NCI-H774 (cell line): ENCODE measurements at places on chromosomes 6 and 20.

DNA sequence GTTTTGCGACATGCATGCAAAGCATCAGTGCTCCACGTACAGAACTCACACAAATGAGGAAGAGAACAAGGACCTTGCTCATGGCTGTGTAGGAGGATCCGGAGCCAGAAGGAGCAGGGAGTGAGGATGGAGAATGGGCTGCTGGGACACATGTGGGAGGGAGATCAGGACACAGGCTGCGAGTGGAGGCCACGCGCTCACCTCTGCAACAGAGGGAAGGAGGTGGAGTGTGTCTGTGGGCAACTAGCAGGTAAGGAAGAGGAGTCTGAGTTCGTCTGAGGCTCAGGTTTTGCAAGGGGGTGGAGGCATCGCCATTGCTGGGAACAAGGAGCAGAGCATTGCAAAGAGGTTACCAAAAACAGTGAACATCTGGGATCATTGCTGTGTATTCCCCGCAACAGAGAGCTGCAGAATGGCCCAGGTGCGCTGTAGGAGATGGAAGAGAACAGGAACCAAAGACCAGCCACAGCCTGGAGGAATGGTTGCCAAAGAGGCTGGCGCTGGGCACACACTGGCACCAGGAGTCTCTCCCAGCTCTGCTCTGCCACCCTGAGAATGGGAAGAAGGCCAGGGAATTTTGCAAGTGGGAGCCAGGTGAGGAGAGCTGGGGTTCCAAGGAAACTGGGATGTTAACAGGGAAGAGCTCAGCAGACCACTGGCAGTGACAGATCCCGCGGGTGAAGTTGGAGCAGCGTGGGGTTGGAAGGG is 90.0 kb upstream of the RPS6KA2 start:
- DNase-seq, result no peak

GRCh38 chr6:40848038-40848437 is 191.0 kb downstream of the UNC5CL start:
- DNase-seq, result no peak

- DNase-seq, result no peak
These were observed 386.8 kb downstream of the HDGFL1 start for GRCh38 chr6:22956029-22956681.

DNA sequence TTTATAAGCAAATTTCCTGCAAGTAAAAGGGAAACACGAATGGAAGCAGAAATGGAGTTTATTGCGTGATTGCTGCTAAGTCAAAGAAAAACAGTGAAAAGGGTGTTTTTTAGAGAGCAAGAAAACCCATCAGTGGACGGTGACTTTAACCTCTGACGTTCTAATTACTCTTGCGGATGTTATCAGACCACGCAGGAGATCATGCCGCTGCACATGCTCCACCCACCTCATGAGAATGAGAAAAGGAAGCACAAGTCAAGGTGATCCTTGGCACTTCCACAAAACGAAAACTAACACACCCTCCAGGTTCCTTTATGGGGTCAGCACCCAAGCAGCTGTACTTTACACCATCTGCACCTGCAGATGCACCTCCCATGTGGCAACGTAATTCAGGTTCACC is 45.0 kb downstream of the LYRM4 start:
- DNase-seq, result no peak

GRCh38 chr6:84575264-84575663 is 189.1 kb downstream of the TBX18 start:
- DNase-seq, result peak; percentile 16

DNA sequence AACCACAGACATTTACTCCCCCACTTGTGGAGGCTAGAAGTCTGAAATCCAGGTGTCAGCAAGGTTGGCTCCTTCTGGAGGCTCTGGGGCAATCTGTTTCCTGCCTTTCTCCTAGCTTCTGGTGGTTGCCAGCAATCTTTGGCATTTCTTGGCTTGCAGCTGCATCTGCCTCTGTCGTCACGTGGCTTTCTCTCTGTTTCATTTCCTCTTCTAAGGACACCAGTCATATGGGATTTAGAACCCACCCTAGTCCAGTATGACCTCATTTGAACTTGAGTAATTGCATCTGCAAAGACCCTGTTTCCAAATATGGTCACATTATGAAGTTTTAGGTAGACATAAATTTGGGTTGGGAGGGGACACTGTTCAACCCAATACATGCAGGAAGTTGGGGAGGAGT is 56.2 kb upstream of the EPB41L1 start:
- DNase-seq, result no peak

DNA sequence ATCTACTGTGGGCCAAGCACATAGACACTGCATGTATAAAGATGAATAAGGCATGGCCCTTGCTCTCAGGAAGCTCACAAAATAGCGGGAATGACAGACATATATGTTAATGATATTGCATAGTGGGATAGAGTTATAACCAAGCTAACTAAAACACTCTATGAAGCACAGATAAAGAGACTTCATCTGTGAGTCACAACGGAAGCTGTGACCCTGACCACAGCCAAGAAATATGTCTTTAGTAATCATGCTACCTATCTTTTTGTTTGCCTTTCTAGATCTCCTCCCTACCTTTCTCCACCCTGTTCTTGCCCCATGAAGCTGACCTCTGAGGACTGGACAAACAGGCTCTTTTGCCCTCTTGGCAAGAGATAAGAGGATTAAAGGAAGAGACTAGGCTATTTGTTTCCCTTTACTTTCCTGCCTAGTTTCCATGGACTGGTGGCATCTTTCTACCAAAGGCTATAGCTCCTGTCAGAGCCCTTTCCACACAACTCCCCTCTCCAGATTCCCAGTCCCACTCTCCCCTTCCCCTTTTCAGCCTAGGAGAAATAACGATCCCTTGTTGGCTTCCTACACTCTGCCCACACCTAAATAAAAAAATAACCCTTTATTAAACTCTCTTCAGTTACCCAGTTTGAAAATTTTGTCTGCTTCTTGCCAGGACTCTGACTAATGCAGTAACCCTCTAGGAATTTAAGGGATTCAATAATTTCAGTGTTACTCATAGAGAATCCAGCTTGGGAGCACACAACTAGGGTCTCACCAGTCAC is 504.9 kb upstream of the MARCKS start:
- DNase-seq, result no peak

- no peak for DNase-seq
These were observed 49.3 kb downstream of the PRR18 start for GRCh38 chr6:166258854-166259276.

- DNase-seq, result no peak
These were observed 9.2 kb downstream of the SLCO4A1 start for GRCh38 chr20:62651285-62652021.

DNA sequence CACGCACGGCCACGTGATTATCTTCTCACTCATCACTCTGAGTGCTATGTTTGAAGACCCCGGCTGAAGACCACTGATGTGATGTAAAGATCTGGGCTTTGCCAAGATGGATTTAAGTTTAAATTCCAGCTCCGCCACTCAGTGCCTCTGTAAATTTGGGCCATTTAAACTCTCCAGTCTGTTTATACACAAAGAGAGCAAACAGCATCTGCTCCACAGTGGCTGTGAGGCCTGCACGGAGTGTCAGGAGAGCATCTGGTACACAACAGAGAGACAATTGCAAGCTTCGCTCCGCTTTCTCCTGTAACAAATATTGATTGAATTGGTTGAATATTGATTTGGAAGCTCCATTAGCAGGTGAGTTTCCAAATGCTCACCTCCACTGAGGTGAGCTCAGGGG is 80.5 kb upstream of the FRMD1 start:
- DNase-seq, result peak; percentile 68

DNA sequence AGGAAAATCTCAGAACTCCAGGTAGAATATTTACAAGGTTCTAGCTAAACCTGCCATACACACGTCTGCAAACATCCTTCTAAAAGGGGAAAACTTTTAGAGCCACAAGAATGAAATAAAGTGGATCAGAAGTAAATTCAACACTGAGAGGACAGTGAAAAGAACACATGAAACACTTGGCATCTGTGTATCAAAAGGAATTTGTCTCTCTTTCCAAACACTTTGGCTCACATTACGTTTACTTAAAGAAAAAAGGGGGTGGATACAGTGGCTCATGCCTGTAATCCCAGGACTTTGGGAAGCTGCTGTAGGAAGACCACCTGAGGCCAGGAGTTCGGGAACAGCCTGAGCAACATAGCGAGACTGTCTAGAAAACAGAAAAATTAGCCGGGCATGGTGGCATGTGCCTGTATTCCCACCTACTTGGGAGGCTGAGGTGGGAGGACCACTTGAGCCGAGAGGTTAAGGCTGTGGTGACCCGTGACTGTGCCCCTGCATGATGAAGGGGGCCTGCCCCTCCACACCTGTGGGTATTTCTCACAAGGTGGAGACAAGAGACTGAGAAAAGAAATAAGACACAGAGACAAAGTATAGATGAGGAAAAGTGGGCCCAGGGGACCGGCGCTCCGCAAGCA is 35.4 kb downstream of the NINL start:
- DNase-seq, result no peak

DNA sequence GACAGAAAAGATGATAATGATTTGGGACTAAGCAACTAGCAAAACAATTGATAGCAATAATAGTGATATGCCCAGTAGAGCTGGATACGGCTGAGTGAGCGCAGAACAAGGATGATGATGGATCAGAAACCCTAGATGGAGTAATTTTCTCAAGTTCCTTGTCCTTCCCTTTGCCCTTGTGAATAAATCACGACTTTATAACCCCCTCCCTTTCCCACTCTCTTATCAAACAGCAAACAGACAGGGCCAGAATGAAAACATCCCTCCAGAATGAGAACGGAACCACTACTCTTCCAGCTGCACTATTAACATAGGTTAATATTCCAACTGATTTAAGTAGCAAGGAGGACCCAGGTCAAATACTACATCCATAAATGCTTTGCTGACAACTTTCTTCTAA is 1.3 kb upstream of the MTFR2 start:
- DNase-seq, result no peak

- no peak for DNase-seq
These were observed 25.7 kb downstream of the CFAP61 start for GRCh38 chr20:20078041-20078440.

DNA sequence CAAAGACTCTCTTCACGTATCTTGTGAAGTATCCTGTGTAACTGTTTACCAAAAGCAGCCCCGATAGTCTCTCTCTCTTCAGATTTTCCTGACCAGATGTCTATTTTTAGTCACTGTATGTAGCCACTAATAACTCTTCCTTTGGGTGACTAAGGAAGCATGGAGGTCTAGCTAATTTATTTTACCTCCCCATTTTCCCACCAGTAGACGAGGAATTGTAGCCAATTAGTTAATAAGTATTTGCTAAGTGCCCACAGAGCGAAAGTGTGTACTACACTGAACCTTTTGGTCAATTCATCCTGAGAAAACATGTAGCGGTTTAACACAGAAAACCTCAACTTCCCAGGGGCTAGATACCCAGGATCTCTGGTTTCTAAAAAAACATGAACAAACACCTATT is 180.6 kb downstream of the TBX18 start:
- no peak for DNase-seq

- no peak for DNase-seq
These were observed 77.3 kb downstream of the CHD6 start for GRCh38 chr20:41540918-41541317.

DNA sequence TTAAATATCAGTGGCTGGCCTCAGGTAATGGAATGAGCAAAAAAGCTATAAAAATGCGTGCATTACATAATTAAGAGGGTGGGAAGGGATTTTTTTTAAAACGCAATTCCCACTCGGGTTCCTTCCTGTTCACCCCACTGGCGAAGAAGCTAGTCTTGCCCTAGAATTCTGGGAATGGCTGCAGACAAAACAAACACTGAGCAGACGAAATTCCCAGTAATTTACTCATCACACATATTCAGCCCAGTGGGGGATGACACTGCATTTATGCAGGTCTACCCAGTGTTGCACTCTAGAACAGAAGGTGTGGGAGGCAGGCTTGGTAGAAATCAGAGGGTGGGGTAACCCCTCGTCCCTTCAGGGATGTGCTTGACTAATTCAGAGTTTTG is 2695.0 kb upstream of the DEFB115 start:
- no peak for DNase-seq

DNA sequence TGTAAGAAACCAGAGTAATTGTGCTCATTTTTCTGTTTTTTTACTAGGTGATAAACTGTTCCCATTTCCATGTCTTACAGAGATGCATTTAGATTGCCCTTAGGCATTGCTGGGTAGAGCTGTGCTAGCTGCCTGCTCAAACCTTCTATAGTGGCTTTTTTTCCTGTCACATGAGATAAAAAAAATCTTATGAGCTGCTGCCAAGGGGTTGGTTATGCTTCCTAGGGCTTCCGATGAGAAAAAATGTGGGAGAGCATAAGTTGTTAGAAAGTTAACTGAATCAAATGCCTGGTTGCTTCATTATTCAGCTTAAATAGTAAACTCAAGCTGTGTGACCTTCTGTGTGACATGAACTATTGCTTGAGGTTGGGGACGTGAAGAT is 50.0 kb upstream of the NOX3 start:
- no peak for DNase-seq

- DNase-seq, result no peak
These were observed 550.4 kb upstream of the MAP3K7 start for GRCh38 chr6:91137286-91137685.

- no peak for DNase-seq
These were observed 20.4 kb downstream of the DSTN start for GRCh38 chr20:17590245-17590644.

DNA sequence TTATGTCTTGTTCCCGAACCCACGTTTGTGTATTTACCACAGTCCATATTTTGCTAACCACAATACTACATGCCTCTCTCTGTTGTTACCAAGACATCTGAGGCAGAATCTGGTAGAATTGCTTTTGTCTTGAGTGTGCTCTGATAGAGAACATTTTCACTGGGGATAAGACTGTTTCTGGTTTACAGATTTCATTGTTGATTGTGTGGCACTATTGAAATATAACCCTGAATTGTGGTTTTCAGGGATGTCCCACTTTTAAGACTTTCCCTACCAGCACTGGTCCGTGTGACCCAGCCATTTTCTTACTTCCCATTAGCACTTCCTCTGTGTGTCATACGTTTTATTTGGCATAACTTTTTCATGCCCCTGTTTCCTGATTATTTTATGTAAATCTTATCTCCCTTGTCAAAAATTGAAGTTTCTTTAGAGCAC is 12.2 kb downstream of the NCOA7 start:
- no peak for DNase-seq

DNA sequence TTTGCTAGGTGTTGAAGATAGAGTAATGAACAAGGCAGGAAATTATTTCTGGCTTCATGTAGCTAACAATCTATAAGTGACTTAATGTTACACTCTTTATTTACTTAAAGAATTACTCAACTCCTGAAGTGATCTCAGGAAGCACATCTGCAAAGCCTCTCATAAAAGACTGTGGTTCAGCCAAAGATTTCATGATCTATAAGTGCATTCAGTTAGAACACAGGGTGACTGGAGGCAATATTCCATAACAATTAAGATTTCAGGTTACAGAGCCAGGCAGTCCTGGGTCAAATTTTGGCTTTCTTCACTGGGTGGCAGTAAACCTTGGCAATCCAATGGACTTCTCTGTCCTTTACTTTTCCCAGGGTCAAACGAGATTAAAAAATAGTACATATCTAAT is 204.0 kb downstream of the TPBG start:
- DNase-seq, result no peak
